ENCODE measurements at places on chromosomes 7 and 10.

- DNase-seq = no peak
These were observed 75.9 kb downstream of the SH2D4B start for GRCh38 chr10:80613466-80614170.

- DNase-seq = no peak
These were observed 404.6 kb upstream of the KCND2 start for GRCh38 chr7:119868387-119868786.

DNA sequence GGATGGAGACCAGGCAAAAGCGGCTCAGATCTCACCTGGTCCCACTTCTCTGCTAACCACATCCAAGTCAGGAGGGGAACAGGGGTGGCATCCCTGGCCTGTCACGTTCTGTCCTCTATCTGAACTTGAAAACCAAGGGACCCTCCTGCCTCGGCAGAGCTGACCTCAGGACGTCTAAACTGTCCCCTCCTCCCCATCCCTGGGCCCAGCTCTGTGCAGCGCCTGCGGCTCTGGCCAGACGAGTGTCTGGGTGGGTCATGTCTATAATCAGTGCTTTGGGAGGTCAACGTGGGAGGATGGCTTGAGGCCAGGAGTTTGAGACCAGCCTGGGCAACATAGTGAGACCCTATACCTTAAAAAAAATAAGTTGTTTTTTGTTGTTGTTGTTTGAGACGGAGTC, 70.0 kb upstream of the ZNF479 start:
- no peak for DNase-seq

DNA sequence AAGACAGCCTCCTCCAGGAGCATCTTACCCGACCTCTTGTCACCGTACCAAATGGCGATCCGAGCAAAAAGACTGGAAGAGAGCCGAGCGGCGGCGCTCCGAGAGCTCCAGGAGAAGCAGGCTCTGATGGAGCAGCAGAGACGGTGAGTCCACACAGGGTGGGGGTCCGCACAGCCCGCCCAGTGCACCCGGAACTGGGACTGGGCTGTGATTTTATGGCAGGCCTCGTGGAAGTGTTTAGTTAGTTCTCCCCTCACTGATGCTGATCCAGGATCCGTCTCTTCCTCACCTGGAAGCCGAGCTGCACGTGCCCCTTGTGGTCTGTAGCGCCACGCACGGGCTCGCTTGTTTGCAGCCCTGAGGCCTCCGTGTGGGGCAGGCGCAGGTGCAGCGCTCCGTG, 19.6 kb downstream of the LRRC27 start:
- no peak for DNase-seq

- no peak for DNase-seq
These were observed 20.8 kb upstream of the RET start for GRCh38 chr10:43055991-43056567.

GRCh38 chr7:151390598-151391357, 19.1 kb downstream of the WDR86 start:
- DNase-seq = no peak

- no peak for DNase-seq
These were observed 3.1 kb upstream of the SFRP5 start for GRCh38 chr10:97774811-97775294.

DNA sequence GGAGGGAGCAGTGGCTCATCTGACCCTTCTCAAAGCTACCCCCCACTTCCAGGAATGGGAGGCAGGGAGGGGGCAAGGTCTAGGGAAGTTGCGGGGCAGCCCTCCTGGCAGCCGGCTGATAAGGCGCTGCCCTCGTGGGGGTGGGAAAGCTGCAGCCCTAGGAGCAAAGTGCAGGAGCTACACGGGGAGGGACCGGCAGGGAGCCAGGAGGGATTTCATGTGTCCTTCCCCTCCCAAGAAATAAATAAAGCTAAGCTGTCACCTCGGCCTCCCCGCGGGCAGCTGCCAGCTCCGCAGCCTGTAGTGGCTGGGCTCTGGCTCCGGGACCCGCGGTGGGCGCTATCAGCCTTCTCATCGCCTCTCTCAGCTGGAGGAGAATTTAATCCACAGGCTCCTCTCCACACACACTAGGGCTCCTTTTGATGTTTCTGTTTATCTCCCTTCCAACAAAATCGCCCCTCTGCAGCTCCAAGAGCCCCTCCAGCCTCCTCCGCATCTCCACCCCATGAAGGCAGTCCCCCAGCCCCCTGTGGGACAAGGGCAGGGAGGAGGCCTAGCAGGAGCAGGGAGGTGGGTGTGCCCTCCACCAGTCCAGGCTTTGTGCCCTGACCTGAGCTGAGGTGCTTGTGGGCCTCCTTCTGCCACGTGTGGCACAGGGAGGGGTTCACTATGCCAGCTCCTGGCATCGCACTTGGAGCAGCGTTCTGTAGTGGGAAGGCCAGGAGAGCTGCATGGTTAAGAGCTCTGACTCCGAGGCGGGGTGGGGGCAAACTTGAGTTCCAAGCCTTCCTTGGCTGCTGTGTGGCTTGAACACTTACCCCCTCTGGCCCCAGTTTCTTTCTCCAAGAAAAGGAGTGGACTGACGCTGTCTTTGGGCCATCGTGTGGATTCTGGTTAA, 80.5 kb downstream of the C10orf105 start:
- DNase-seq = no peak

GRCh38 chr7:8068892-8069686, 100.5 kb downstream of the GLCCI1 start:
- DNase-seq = no peak

DNA sequence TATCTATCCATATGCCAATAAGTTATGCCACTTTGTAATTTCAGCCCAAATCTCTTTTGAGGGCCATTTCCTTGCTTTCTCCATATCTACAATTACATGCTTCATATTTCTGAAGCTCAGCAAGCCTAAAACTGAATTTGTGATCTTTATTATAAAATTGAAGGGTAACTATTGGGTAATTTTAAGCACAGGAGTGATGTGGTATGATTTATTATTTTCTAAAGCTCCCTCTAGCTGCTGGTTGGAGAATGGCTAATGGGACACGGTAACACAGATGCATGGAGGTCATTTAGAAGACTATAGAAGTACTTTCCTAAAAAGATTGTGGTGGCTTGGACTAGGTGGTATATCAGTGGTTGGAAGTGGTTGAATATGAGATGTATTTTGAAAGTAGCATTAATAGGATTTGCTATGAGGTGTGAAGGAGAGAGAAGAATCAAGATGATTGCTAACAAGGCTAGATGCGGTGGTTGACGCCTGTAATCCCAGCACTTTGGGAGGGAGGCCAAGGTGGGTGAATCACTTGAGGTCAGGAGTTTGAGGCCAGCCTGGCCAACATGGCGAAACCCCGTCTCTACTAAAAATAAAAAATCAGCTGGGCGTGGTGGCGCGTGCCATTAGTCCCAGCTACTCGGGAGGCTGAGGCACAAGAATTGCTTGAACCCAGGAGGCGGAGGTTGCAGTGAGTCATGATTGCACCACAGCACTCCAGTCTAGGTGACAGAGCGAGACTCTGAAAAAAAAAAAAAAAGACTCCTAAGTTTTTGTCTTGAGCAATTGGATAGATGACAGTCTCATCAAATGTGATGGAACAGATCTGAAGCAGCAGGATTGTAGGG, 13.9 kb downstream of the KLHDC10 start:
- no peak for DNase-seq

- no peak for DNase-seq
These were observed 53.0 kb upstream of the AGR3 start for GRCh38 chr7:16934722-16935340.

DNA sequence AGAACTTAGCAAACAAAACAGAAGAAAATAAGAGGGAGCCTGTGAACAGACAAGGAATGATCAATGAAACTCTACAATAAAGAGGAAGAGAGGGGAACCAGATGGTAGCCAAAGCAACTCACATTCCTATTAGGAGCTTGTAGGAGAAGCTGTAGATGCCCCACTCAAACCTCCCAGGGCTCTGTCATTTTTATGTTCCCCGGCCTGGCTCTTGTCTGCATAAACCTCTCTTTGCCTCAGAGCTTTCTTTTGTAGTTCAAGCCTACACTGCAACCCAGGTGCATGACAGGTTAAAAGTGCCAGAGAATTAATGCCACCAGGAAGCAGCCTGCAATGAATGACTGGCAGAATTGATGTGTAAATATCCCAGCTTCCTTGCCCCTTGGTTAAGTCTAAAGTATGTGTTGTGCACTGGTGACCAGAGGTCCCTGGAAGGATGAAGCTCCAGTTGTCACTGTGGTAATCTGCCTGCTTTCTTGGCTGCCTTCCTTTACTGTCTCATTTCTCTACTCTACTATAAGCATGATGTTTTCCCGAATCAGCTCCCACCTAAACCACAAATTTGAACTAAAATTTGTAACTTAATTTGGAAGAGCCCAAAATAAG, 40.4 kb downstream of the HDAC9 start:
- DNase-seq = no peak

DNA sequence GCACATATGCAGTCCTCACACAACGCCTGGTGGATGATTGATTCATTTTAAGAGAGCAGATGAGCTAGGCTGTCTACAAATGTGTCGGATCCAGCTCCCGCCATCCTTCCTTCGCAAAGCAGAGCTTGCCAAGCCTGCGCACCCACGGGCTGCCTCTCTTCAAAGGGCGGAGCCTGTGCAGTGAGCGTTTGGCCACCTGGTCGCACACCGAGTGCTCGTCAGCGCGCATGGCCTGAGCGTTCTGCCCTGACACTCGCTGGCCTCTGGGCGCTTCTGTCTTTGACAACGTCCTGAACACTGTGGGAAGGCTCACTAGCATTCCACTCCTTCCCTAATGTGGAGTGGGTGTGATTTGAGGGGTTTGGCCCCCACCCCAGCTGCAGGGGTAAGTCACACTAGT, 47.1 kb upstream of the TMEM72 start:
- no peak for DNase-seq

DNA sequence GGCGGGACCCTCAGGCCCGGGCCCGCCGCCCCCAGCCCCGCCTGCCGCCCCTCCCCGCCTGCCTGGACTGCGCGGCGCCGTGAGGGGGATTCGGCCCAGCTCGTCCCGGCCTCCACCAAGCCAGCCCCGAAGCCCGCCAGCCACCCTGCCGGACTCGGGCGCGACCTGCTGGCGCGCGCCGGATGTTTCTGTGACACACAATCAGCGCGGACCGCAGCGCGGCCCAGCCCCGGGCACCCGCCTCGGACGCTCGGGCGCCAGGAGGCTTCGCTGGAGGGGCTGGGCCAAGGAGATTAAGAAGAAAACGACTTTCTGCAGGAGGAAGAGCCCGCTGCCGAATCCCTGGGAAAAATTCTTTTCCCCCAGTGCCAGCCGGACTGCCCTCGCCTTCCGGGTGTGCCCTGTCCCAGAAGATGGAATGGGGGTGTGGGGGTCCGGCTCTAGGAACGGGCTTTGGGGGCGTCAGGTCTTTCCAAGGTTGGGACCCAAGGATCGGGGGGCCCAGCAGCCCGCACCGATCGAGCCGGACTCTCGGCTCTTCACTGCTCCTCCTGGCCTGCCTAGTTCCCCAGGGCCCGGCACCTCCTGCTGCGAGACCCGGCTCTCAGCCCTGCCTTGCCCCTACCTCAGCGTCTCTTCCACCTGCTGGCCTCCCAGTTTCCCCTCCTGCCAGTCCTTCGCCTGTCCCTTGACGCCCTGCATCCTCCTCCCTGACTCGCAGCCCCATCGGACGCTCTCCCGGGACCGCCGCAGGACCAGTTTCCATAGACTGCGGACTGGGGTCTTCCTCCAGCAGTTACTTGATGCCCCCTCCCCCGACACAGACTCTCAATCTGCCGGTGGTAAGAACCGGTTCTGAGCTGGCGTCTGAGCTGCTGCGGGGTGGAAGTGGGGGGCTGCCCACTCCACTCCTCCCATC, 82.7 kb downstream of the PAX2 start:
- DNase-seq = no peak

GRCh38 chr10:71971311-71971731, 7.1 kb downstream of the CHST3 start:
- no peak for DNase-seq

GRCh38 chr10:12826800-12827372, 174.6 kb downstream of the CCDC3 start:
- no peak for DNase-seq

- no peak for DNase-seq
These were observed 81.0 kb upstream of the NOBOX start for GRCh38 chr7:144484445-144484844.

- DNase-seq = no peak
These were observed 872.2 kb upstream of the AUTS2 start for GRCh38 chr7:68725843-68726785.

DNA sequence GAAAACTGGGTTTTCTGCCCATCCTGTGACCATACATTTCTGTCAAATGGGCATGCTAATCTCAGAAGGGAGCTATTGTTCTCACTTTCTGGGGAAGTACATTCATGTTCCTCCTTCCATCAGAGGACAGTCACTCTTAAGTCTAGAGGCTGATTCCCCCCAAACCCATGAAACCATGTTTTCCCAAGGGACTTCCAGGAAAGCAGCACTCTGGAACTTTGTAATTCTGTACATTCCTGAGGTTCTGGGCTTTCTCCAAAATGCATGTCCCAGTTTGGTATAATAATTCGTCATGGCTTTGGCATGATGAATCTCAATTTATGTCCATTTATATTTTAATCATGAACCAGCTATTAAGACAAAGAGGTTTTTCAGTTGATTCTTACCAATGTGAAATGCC, 688.1 kb downstream of the LRMDA start:
- no peak for DNase-seq

DNA sequence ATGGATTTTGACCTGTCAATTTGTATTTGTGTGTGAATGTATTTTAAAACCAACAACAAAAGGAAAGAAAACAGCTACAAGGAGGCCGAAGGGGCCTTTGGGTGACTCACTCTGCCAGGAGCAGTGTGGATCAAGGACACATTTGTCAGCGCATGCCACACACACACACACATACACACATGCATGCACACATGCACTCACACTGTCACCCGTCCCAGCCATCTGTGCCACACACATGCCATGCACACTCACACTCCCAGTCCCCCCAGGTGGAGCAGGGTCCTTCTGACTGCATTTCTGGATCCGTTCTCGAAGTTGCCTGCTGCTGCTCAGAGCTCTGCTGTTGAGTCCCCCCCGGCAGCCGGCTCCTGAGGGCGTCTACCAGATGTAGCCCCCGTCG, 26.0 kb downstream of the SPOCK2 start:
- no peak for DNase-seq

GRCh38 chr10:84194424-84195043, at the start of gene CDHR1:
Gene CDHR1, plus strand, starts transcription at chr10:84194537. Its CDS starts 224 bp downstream, at chr10:84194761.
- peak; percentile 14 for DNase-seq
